ENCODE measurements at places on chromosomes 16 and 17.
A peak's percentile ranks its signal among the peaks of the same experiment; 100 is the strongest.

- DNase-seq: no peak
Observed at GRCh38 chr17:29571883-29572681, 3.6 kb downstream of the TP53I13 start.

GRCh38 chr16:29825145-29826044 is 5.1 kb downstream of the MVP start:
- DNase-seq: peak; percentile 59

DNA sequence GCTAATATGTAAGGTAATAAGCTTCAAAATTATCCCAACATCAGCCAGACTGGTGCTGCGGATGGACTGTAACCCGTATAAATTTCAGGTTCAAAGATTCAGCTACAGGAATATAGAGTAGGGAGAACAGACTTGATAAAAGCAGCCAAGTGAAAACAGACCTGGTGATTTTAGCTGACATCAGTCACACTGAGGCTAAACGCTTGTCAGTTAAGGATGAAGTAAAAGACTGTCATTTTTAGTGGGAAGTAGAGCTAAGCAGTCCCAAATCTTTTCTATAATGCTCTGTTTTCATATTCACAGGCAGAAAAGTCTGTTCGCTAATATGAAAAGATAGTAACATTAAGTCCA is 35.4 kb downstream of the CMTM4 start:
- no peak for DNase-seq

DNA sequence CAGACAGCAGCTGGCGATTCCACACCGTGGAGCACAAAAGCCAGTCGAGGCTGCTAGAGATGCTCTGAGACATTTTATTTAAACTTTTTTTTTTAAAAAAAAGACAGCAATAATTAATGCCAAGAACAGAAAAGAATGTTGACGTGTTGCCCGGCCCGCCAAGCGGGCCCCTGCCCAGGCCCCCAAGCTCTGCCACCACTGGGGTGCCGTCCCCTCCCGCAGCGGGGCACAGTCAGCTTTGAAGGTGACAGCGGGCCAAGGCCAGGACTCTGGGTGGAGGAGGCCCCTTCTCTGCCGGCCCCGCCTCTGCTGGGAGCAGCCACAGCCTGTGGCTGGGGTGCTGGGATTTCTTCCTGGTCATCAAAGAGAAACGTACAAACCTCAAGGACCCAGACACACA is 9.8 kb downstream of the RNF166 start:
- no peak for DNase-seq

- DNase-seq: no peak
Observed at GRCh38 chr17:7587420-7588151, 2.3 kb downstream of the SOX15 start.

GRCh38 chr17:76726776-76727718 is at the start of gene METTL23:
Gene METTL23, plus strand, starts transcription at chr17:76726839. Its CDS starts 2,872 bp downstream, at chr17:76729711.
- no peak for DNase-seq

GRCh38 chr17:1577182-1577581 is 14.6 kb upstream of the PITPNA start:
- peak; percentile 68 for DNase-seq

GRCh38 chr17:31435581-31435980 is 44.1 kb downstream of the RAB11FIP4 start:
- DNase-seq: no peak

GRCh38 chr16:70659546-70659945 is 13.2 kb downstream of the IL34 start:
- DNase-seq: no peak

GRCh38 chr16:51388516-51388951 is 237.5 kb upstream of the SALL1 start:
- no peak for DNase-seq

DNA sequence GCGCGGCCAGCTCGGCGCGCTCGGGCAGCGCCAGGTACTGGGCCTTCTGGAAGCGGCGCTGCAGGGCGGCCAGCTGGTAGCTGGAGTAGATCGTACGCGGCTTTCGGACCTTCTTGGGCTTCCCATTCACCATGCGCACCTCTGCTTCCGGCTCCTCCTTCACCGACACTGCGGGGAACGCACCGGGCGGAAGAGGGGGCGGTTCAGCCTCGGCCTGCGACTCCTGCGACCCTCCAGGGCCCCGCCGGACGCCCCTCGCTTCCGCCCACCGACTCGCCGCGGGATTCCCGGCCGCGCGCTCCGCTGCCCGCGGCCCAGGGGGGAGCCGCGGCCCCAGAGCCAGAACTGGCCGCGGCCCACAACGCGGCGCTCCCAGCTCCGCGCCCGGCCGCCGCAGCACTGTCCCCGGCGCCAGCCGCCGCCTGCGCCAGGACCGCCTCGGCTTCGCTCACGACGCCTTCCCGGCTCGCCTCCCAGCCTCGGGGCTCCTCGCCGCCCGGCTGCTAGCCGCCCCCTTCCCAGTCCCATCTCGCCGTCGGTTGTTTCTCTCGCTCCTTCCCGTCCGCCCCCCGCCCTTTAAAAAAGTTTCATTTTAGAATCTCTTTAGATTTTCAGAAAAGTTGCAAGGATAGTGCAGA is 1.5 kb downstream of the DLX3 start:
- DNase-seq: no peak

DNA sequence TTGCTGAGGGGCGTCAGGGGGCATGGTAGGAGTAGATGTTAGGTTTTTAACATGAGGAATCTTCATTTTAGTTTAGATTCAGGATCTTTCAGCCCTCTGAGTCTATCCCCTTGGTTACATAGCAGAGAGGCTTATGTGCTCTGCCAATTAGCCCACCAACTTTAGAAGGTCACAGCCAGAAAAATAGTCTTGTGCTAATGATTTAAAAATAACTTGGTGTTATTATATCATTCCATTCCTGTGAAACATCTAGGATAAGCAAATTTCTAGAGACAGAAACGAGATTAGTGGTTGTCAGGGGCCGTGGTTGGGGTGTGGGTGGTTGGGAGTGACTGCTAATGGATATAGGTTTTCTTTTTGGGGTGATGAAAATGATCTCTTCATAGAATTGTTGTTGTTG is 183.7 kb downstream of the SNX29 start:
- no peak for DNase-seq

DNA sequence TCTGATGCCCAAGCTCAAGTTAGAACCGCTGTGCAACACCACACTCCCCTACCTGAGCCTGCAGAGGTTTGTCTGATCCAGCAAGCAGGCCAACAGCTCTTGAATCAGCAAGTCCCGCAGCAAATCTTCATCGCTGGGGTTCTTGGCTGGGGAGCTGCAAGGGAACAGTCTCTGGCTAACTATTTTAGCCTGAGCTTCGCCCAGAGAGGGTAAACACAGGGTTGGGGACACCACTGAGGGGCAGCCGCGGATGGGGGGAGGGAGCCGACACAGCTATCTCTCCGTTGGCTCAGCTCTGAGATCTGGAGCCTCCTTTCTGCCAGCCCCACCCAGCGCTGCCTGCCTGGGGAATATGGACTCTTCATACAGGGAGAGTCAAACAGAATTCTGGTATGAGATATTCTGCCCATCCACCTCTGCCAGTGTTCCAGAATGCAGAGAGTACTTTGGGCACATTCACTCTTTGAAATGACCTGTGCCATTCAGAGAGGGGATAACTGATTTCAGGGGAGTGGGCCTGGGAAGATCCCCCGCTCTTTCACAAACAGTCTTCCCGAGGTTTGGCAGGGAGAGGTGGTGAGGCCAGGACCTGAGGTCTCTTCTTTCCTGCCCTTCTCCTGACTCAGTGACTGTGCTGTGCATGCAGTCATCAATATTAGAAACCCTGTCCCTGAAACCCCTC is 7.4 kb downstream of the GIP start:
- no peak for DNase-seq

DNA sequence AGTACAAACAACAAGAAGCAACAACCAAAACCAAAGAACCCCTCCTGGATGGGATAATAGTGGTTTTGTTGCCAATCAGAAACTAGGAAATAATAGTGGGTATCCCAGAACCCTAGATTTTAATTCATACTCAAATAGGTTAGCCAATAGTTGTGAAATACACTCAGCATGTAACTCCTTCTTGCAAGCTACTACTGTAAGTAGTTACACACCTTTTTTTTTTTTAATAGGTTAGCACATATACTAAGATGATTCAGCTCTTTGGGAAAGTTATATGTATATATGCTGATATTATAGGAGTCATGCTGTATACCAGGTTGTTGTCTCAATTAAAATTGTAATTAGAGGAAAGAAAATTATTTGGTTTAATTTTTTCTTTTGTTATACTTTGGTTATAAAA is 92.5 kb upstream of the HAS3 start:
- no peak for DNase-seq

- DNase-seq: peak; percentile 99
Observed at GRCh38 chr17:72614871-72615626, 477.4 kb downstream of the SLC39A11 start.

- no peak for DNase-seq
Observed at GRCh38 chr17:81394377-81394920, 808 bp upstream of the BAHCC1 start.

- DNase-seq: no peak
Observed at GRCh38 chr16:21242756-21243155, 9.3 kb downstream of the ANKS4B start.

DNA sequence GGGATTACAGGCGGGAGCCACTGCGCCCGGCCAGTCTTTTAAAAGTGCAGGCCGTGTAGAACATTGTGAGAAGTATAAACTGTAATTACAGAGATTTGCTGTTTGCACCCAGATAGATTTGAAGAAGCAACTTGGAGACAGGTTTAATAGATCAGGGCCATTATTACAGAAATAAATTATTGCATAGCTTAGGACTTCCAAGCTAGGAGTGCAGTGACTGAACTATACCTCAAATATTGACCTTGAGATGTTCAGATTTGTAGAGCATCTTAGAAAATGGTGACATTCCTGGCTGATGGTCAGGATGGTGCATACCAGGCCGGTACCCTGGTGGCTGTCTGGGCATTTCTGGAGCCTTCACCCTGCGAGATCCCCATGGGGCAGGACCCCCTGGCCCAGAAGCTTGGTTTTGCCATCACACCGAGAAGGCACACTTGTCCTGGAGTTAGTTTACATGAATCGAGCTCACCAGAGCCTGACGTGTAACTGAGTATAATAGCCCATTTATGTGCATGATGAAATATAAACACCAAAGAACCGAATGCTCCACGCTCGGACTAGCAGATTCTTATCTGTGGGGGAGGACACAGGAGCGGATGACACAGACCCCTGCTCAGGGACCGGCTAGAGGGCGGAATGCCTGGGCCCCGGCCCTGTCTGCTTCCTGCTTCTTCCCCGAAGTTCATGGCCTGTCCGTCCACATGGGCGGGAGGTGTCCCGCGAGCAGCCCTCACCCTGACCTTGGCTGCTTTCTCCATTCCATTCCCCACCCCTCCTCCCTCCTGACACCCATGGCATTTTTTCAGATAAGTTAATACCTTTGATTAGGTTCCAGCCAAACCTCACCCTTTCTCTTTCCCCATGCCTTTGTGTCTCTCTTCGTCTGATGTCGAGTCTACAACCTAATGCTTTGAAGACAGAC is 32.1 kb downstream of the CCDC40 start:
- DNase-seq: no peak

DNA sequence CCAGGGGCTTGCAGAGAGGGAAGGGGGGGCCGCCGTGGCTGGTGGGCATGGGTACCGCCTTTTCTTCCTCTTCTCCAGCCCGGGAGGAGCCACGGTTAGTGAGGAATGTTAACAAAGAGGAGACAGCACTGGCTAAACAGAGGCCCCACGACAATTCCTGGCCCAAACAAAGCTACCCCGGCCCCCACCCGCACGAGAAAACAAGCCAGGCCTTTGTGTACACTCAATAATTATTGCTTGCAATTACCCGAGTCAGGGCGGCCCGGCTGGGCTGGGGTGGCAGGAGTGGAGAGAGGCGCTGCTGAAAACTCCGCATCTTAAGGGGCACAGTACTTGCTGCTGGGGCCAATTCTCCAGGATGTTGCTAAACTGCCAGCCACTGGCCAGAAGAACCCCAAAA is 56.4 kb downstream of the IRX5 start:
- DNase-seq: peak; percentile 42

DNA sequence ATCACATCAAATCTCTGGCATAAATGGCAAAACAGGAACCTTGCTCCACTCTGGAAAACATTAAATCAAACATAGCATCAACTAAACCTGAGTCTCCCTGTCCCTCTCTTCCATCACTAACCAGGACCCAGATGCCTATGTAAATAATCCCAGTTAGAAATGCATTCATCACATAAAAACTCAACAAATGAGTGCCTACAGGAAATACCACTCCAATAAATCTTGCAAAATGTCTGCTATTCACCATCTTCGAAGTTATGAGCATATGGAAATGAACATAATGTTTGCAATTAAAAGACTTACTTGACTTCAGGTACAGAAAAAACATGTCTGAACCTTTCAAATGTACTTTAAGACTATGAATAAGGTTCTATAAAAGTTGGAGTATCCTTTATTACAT is 425.0 kb downstream of the CDH11 start:
- DNase-seq: no peak

GRCh38 chr16:51900221-51900780 is 646.6 kb downstream of the TOX3 start:
- DNase-seq: no peak

GRCh38 chr16:73480381-73480780 is 432.5 kb upstream of the ZFHX3 start:
- DNase-seq: no peak

DNA sequence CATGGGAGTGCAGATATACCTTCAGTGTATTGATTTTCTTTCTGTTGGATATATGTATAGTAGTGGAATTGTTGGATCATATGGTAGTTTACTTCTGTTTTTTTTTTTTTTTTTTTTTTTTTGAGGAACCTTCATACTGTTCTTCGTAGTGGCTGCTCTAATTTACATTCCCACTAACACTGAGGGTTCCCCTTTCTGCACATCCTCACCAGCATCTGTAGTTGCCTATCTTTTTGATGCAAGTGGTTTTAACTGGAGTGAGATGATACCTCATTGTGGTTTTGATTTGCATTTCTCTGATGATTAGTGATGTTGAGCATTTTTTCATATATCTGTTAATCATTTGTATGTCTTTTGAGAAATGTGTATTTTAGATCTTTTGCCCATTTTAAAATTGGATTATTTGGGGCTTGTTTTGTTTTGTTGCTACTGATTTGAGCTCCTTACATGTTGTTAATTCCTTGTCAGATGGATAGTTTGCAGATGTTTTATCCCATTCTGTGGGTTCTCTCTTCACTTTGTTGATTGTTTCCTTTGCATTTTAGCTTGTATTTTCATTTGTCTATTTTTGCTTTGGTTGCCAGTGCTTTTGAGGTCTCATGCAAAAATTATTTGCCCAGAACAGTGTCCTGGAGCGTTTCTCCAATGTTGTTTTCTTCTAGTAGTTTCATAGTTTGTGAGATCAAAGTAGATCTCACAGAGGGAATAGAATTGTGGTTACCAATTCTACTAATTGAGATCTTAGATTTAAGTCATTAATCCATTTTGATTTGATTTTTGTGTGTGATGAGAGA is 25.0 kb upstream of the BCAS3 start:
- no peak for DNase-seq

All from foreskin melanocyte (primary cell).